ENCODE measurements at places on chromosomes 4 and X. TPM values are rescaled to one million over a fixed set of nuclear protein-coding genes. Genes with fewer than 3 reads are reported as not detected.

- no peak for DNase-seq
Observed at GRCh38 chr4:108346818-108347210, 178.1 kb upstream of the LEF1 start.

DNA sequence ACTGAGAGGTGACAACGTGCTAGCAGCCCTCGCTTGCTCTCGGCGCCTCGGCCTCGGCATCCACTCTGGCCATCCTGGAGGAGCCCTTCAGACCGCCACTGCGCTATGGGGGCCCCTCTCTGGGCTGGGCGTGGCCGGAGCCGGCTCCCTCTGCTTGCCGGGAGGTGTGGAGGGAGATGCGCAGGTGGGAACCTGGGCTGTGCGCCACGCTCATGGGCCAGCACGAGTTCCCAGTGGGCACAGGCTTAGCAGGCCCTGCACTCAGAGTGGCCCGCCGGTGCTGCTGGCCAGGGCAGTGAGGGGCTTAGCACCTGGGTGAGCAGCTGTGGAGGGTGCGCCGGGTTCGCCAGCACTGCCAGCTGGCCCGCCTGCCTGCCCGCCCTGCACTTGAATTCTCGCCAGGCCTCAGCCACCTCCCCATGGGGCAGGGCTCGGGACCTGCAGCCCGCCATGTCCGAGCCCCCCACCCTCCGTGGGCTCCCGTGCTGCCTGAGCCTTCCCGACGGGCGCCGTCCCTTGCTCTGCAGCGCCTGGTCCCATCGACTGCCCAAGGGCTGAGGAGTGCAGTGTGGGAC is 148.0 kb downstream of the RAPGEF2 start:
- DNase-seq = no peak

DNA sequence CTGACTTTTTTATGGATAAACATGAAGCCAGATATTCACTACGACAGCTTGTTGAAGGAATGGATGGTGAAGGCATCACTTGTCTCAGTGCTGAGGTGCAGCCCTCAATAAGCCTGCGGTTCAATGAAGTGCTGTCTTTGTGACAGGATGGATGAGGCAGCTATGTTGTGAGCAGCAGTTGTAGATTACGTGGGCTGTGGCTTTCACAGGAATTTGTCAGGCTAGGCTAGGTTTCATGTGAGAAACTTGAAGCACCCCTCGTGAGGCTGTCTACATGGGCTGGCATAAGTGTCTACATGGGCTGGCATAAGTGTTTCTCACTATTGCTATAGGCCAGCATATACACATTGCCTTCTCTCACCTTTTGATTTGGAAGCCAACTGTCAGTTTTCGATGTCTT is 1050.0 kb downstream of the ADGRL3 start:
- no peak for DNase-seq

DNA sequence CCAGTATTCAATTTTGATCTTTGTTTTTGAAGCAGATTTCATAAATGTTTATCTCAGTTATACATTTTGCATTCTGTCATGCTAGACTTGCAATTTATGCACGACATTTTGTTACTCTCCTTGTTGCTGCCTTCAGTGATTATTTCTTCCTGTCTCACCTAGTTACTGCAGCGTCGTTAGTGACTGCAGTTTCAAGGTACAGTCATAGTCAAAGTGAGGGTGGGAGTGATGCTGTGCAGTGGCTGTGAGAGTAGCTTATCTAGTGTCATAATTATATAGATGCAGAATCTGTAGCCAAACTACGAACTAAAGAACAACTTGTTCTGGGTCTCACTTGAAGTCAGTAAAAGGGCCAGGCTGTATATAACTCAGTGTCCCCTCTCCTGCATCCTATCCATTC is 69.8 kb downstream of the GPR101 start:
- DNase-seq = no peak

DNA sequence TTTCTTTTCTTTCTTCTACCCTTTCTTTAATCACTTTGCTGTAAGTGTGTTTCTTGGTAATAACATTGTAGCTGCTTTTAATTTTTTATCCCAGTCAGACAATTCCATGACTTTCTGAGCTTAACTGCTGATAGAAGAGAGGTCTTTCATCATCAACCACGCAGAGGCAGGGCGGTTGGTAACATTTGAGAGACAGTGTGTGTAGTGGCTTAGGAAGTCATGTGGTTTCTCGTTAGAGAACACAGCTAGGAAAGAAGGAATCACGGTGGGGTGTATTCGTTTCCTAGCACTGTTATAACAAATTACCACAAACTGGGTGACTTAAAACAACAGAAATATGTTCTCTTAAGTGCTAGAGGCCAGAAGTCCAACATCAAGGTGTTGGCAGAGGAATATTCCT is 11.5 kb downstream of the PRPS2 start:
- no peak for DNase-seq

- no peak for DNase-seq
Observed at GRCh38 chr4:45648846-45649245, 475.0 kb downstream of the GABRG1 start.

GRCh38 chrX:37453821-37454220 is 104.7 kb downstream of the PRRG1 start:
- no peak for DNase-seq

- DNase-seq = no peak
Observed at GRCh38 chrX:11059933-11060332, 51.2 kb upstream of the HCCS start.

GRCh38 chr4:34271479-34272355 is 1972.6 kb downstream of the ARAP2 start:
- DNase-seq = no peak

GRCh38 chrX:69161786-69162349 is 3.4 kb downstream of the PJA1 start:
- DNase-seq = no peak

GRCh38 chr4:11494232-11494631 is 65.5 kb upstream of the HS3ST1 start:
- no peak for DNase-seq

- DNase-seq = no peak
Observed at GRCh38 chr4:113445286-113445685, 316.3 kb downstream of the CAMK2D start.

RNF150 gene
- 5.8 TPM for polyA plus RNA-seq

CLDN22 gene
- polyA plus RNA-seq = not detected

TGIF2LX gene
- polyA plus RNA-seq = 7.4 TPM

FATE1 gene
- polyA plus RNA-seq = not detected

Measured in SK-N-SH (cell line).